ENCODE measurements at places on chromosomes 3 and 15.

GRCh38 chr3:121918779-121919483 lies 24.7 kb downstream of the SLC15A2 start:
- no peak for DNase-seq

- no peak for DNase-seq
Measured at GRCh38 chr15:33580526-33580925, 269.8 kb downstream of the RYR3 start.

DNA sequence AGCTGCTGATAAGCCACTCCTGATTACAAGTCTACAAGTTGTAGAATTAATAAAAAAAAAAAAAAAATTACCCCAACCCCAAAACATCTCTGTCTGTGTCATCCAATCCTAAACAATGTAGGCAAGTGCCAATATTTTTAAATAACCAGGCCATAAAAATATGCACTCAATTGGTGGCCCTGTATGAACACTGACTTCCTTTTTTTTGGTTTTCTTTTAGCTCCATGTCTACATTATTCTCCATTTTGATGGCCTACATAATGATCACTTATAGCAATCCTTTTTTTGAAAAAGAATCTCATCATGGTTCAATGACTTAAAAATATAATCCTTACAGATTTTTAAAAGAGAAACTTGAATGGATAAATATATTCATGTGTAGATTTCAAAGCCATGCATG lies 72.1 kb downstream of the FOXP1 start:
- no peak for DNase-seq

GRCh38 chr3:190229632-190230424 lies 92.4 kb downstream of the CLDN1 start:
- DNase-seq, result no peak

- no peak for DNase-seq
Measured at GRCh38 chr3:94076055-94076454, 13.2 kb downstream of the NSUN3 start.

GRCh38 chr15:52717481-52717880 lies 38.3 kb upstream of the ATOSA start:
- no peak for DNase-seq

DNA sequence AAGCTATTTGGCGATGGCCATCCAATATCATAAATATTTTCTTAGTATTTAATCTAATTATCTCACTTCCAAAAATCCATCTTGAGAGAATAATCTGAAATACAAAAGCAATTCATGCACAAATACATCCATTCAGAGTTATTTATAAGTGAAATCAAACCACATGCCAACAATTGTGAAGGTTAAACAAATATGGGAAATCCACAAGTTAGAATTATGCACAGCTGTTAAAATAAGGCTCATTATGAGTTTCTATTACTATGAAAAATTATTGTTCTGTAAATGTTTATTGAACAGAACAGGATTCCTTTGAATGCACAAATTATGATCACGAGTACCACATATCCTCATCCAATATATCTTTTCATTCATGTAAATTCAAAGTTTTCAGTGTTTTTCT lies 267.7 kb downstream of the PLOD2 start:
- DNase-seq, result no peak

- DNase-seq, result no peak
Measured at GRCh38 chr3:184470551-184470950, 90.7 kb downstream of the CHRD start.

GRCh38 chr3:14874784-14875183 lies 56.0 kb downstream of the FGD5 start:
- no peak for DNase-seq

DNA sequence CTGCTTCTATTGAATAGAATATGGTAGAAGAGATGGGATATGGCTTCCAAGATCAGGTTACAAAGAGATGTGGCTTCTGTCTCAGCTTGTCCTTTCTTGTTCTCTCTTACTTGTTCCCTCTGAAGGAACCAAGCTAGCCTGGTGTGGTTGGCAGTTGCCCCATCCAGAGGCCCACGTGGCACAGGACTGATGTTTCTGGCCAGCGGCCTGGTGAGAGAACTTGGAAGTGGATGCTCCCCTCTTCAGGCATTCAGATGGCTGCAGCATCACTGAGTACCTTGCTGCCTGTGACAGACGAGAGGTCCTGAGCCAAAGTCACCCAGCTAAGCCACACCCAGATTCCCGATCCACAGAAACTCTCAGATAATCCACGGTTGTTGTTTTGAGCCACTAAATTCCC lies 183.6 kb downstream of the NSMCE3 start:
- DNase-seq, result no peak

- DNase-seq, result no peak
Measured at GRCh38 chr3:152375546-152375945, 106.8 kb downstream of the MBNL1 start.

GRCh38 chr15:60264566-60264965 lies 133.2 kb downstream of the ANXA2 start:
- no peak for DNase-seq

DNA sequence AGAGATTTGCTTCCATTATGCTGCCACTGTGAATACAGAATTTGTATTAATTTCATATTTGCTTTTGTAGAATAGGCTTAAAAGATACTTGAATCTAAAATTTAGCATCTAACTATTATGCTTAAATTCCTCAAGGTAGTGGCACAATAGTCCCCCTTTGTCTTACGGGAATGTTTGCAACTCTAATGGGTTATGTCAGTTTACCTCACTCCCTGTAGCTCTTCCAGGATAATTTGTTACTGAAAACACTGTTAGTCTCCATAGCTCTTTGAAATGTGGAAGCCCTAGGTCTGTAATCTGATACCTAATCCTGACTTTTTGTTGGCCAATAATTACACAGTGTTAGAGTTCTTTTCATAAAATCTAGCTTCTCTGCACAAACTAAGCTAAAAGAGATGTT lies 433.4 kb downstream of the PYDC2 start:
- DNase-seq, result no peak

DNA sequence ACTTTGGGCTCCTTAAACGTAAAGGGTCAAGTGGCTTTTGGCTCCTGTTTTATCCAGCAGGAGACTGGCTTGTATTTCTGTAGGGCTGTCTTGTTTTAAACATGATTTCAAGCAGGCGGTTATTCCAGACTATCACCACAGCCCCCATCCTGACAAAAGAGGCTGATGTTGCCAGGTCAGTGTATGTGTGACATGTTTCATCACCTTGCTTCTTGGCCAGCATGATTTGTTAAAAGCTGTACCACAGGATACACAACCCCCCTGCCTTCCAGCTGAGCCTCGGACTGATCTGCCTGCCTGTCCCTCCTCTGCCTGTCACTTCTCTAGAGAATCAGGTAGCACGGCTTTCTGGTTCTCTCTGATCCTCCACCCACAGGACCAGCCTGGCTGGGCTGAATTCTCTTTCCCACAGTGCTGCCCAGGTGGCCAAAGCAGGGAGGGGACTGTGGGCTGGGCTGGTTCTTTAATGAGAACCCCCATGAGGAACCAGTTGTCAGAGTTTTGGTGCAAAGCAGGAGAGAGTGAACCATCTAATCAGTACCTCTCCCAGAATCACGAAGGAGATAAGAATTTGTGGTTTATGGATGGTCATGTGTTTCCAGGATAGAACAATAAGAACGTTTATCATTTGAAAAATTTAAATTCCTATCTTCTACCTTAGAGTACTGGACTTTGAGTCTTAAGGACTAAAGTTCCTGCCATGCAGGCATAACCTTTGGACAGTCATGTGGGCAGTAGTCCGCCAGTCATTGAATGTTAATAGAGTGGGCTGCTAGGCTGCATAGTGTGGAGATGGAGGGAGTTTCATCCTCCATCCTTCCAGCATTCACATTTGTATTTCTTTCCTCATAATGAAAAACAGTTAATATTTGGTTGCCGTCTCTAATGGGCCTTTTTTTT lies 8.8 kb downstream of the ABHD6 start:
- DNase-seq, result no peak

DNA sequence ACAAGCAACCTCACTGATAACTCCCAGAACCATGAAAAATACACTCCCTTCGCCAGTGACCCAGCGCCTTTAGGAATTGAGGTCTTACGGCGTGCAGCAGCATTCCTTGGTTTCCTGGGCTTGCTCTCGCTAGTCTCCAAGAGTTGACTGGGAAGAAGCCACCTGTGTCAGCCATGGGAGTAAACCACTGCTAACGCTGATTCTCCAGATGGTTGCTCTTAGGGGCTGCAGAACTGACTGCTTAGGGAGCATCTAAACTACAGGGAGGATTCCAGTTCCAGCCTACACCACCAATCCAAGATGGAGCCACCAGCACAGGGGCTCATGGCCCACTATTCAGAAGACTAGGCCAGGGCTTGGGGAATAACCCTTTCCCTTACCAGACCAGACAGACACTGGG lies 2.4 kb downstream of the RBPMS2 start:
- no peak for DNase-seq

DNA sequence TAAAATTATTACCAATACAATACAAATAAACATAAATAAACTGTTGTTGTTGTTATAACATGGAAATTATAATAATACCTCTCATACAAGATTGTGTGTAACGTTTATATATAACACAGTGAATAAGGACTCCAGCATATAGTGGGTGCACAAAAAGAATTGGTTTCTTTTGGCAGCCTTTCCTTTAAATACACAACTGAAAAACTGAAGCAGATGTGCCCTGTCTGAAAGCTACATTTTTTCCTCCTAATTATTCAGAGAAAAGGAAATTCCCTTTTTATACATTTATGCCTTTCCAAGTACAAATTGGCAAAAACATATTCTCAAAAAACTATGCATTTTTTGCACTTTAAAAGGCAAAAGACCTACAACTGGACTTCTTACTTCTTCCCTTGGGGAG lies 928.9 kb upstream of the NR2F2 start:
- DNase-seq, result no peak

DNA sequence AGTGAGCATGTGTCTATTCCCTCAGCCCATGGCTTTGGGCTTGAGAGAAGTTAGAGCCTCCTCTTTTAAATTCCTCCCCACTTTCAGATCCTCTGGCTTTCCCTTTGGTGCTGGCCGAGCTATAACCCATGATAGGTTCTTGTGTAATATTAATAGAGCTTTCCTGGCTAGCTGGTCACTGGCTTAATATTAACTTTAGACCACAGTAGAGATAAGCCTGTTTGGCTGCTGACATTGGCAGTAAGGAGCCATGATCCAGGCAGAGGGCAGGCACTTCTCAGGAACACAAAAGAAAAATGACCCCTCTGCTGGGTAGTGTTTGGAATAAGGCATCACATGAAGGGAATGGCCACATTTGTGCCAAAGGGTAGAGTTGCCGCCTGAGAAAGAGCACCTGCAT lies 65.4 kb upstream of the UMPS start:
- no peak for DNase-seq

DNA sequence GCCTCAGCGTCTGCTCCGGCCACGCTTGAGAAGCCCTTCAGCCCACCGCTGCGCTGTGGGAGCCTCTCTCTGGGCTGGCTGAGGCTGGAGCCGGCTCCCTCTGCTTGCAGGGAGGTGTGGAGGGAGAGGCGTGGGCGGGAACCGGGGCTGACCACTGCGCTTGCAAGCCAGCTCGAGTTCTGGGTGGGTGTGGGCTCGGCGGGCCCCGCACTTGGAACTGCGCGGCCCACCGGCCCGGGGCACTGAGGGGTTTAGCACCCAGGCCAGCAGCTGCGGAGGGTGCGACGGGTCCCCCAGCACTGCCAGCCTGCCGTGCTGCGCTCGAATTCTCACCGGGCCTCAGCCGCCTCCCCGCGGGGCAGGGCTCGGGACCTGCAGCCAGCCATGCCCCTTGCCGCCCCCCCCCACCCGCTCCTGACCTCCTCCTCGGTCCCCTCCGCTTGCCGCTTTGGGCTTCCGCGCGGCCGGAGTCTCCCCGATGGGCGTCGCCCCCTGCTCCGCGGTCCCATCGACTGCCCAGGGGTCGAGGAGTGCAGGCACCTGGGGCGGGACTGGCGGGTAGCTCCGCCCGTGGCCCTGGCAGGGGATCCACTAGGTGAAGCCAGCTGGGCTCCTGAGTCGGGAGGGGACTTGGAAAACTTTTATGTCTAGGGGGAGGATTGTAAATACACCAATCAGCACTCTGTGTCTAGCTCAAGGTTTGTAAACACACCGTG lies 106.7 kb downstream of the RAP2B start:
- DNase-seq, result no peak

DNA sequence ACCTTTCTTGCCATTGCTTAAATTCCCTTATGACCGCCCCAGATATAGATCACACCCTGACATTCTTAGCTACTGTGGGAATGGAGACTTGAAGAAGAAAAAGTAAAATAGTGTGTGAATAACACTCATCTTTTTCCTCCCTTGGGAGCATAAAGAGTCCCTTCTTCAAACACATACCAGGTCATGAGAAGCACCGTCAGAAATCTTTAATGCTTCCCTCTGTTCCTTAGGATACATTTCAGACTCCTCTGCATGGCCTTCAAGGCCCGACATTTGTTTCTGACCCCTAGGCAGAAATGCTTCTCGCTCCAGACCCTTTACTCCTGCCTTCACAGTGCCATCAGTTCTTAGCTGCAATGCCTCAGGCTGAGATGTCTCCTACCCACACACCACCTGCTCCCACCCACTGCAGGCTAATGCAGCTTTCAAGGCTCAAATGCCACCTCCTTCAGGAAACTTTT lies 143.8 kb upstream of the IL12A start:
- DNase-seq, result no peak

DNA sequence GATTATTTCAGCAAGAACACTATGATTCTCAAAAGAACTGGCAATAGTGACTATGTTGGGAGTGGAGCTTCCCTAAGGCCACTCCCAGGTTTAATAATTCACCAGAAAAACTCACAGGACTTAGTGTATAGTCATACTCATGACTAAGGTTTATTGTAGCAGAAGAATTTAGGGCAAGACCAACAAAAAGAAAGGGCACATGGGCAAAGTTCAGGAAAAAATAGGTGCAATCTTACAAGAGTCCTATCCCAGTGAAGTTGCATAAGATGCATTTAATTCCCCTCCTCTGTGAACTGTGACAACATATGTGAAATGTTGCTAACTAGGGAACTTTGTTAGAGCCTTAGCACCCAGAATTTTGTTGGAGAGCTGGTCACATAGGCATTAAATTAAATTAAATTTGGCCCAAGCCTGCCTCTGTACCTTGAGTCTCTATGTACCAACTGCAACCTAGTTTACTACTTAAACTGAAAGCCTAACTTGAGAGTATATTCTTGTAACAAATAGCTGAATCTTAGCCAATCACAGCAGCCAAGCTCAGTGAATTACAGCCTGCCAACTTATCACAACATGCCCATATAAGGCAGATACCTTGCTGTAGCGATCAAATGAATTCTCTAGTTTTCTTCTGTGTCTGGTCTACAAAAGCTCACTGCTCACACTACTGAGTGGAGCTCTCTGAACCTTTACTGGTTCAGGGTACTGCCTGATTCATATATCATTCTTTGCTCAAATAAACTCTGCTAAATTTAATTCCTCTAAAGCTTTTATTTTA lies 386.2 kb upstream of the ARHGEF26 start:
- DNase-seq, result no peak

GRCh38 chr3:181722156-181722555 lies 10.4 kb downstream of the SOX2 start:
- no peak for DNase-seq

DNA sequence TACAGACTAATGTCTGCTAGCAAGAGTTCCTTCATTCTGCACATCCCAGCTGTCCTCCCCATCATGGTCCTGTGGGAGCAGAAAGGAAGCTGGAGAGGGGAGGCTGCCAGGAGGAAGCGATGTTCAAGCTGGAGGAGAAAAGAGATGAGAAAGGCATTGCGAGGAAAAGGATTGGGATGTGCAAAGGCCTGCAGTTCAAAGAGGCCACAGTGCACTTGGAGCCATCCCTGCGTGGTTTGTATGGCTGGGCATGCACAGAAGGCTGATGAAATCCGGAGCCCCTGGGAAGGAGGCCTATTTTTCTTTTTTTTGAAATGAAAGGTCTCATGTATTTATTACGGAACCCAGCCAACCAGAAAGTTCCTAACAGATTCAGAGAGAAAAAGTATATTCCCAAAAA lies 22.8 kb downstream of the AMOTL2 start:
- DNase-seq, result no peak

Measured in activated naive CD4-positive, alpha-beta T cell treated with anti-CD3 and anti-CD28 coated beads, Interleukin-2, amount 50 U/mL, for 72 hours (primary cell).